Stimulated activated CD8-positive, alpha-beta memory T cell treated with anti-CD3 and anti-CD28 coated beads, Interleukin-7, amount 100 ng/mL, for 1 hour (primary cell): ENCODE measurements at places on chromosomes 3 and 15.

DNA sequence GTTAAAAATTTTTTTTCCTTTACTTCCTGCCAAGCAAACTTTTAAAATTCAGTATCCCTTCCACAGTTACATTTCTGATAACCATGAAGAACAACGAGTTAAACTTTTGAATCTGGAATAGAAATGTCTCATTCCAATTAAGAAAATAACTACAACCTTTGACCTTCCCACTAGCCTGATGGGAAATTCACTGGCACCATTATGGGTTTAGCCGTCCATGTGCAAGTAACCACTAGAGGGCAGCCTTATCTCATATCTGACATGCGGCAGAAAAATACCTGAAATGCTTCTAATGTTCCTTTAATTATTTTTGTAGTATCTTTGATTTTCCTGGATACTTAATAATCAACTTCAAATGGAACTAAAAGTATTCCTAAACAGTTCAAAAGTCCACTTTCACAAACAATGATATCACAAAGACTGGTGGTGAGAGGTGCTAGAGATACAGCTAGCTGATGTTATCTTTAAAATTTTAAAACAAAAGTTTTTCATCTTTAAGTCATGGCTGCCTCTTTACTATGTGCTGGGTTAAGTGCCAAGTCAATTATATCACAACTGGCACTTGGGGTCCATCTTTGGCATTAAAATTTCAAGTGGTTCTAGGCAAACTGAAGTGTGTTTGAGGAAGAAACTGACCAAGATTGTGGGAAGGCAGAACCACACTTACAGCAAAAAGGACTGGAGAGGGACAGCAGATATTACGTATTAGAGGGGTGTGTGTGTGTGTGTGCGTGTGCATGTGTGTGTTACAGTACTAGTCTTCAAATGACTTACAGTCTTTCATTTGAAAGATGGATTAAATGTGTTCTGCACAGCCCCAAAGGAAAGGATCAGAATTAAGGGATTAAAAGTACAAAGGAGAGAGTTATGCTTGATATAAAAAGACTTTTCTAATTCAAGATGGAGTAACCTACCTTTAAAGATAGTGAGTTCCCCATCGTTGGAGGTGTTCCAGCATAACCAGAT, 107.1 kb upstream of the ICE2 start:
- DNase-seq, result peak; percentile 37

GRCh38 chr15:99343881-99344551, 92.7 kb downstream of the LRRC28 start:
- DNase-seq, result peak; percentile 26

GRCh38 chr15:54282228-54282836, 304.1 kb downstream of the UNC13C start:
- no peak for DNase-seq

GRCh38 chr3:140532793-140533330, 145.0 kb upstream of the TRIM42 start:
- no peak for DNase-seq

DNA sequence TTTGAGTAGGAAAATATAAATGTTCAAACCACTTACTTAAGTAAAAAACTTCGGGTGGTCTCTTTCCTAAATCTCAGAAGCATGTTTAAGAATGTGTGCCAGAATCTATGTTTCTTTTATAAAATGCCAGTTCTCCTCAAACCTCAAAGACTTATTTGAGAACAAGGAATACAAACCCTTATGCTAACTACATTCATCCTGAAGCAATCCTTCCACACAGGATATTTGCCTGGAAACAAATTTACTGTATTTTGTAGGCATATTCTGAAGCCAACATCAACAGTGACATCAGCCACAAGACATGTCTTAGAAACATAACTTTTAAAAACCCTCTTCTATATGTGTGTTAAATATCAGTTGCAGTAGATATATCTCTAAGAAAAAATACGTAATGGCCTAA, 1077.0 kb downstream of the ROBO1 start:
- DNase-seq, result no peak

DNA sequence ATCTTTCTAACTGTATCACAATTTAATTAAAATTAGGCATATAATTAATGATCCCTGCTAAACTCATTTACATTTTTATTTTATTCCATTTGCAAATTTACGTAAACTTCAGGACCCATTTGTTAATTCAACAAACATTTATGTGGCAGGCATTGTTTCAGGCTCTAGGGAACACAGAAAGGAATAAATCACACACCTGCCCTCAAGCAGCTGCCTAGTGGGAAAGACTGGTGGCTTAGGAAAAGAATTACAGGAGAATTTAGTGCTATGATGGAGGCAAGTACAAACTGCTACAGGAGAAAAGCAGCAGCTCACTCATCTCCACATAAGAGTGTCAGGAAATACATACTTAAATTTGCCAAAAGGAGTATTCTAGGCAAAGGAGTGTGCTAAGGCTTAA, 11.2 kb downstream of the CBLB start:
- DNase-seq, result no peak

GRCh38 chr3:3771094-3771493, 28.1 kb upstream of the LRRN1 start:
- DNase-seq, result no peak

- no peak for DNase-seq
Measured at GRCh38 chr3:124760601-124761000, 30.3 kb downstream of the UMPS start.

GRCh38 chr3:114445233-114445632, 151.4 kb downstream of the TIGIT start:
- no peak for DNase-seq

- DNase-seq, result no peak
Measured at GRCh38 chr15:70238917-70239316, 141.2 kb upstream of the TLE3 start.

- DNase-seq, result no peak
Measured at GRCh38 chr3:37149257-37149656, 25.1 kb downstream of the LRRFIP2 start.

- no peak for DNase-seq
Measured at GRCh38 chr3:139654637-139655365, 23.0 kb downstream of the NMNAT3 start.

- DNase-seq, result peak; percentile 39
Measured at GRCh38 chr15:77002954-77003912, 8.3 kb downstream of the PSTPIP1 start.

GRCh38 chr3:132625613-132626012, 28.5 kb downstream of the ACKR4 start:
- DNase-seq, result no peak

GRCh38 chr15:85094685-85095084, 113.0 kb downstream of the PDE8A start:
- no peak for DNase-seq

DNA sequence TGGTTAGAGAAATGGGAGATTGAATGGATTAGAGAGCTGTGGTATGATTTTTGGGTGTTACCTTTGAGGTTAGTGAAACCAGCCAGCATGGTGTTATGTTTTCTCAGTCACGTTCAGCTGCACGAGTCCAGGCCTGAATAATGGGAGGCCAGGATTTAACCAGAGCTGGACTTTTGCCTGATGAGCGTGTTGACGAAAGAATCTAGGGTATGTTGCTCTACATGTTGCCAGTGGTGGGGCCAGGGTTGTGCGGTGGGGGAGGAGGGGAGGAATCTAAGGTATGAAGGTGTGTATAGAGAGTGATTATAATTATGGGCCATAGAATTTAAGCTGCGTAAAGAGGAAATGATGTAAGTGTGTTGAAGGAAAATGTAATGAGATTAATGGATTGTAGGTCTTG, 22.8 kb downstream of the MINDY2 start:
- no peak for DNase-seq

GRCh38 chr3:45105855-45106671, 40.1 kb downstream of the CDCP1 start:
- DNase-seq, result peak; percentile 25

GRCh38 chr3:38730281-38730680, 80.8 kb upstream of the SCN5A start:
- no peak for DNase-seq

DNA sequence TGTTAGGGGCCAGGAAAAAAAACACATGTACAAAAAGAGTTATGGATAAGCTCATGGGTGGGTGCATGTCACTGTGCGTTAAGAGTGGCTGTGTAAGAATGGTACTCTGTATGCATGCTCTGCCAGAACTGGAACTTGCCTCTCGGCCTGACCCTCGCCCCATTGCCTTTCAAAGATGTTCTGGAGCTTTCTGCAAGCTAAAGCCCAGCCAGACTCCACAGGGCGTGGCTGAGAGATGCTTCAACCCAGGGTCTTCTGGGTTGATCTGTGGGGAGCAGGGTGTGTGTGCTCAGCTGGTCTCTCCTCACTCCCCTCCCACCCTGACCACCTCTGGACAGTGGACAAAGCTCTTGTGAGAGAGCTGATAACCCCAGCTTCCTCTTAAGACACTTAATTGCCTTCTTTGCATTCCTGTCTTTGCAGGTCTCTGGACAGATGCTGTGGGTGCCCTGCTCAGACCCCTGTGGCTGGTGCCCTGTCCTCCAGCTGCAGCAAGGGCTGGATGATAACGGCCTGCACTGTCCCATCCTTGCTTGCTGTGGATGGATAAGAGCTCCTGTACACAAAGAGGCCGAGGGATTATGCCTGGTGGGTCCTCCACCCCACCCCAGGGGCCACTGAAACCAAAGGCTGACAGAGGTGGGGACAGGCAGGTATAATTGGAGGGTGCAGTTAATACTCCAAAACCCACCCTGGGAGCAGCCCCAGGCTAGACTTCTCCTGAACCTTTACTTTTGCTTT, 28.7 kb downstream of the ALDH1L1 start:
- DNase-seq, result no peak

DNA sequence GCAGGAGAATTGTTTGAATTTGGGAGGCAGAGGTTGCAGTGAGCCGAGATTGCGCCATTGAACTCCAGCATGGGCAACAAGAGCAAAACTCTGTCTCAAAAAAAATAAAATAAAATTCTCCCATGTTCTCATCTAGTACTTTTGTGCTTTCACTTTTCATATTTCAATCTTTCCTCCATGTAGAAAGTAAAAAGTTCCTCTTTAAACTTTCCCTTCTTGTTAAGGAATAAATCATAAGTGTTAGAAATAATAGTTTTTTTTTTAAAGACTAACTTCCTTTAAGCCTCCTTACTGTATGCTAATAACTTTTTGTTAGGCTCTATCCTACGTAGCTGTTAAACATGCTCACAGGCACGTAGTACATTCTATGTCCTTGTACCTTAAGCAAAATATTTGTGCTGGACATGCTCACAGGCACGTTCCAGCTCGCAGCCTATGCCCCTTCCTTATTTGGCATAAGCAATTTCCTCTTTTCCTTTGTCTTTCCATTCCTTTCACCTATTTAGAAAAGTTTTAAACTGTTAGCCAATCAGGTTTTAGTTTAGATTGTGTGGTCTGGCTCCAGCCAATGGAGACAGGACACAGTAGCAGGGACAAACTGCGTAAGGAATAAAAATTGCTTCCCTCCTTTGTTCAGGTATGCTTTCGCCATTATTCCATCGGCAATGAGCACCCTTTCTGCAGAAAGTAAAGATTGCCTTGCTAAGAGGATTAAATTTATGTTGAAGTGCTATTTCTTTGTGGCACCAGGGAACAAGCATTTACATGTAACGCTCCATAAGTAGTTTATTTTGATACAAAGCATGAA, 38.9 kb upstream of the PIK3CB start:
- DNase-seq, result no peak

DNA sequence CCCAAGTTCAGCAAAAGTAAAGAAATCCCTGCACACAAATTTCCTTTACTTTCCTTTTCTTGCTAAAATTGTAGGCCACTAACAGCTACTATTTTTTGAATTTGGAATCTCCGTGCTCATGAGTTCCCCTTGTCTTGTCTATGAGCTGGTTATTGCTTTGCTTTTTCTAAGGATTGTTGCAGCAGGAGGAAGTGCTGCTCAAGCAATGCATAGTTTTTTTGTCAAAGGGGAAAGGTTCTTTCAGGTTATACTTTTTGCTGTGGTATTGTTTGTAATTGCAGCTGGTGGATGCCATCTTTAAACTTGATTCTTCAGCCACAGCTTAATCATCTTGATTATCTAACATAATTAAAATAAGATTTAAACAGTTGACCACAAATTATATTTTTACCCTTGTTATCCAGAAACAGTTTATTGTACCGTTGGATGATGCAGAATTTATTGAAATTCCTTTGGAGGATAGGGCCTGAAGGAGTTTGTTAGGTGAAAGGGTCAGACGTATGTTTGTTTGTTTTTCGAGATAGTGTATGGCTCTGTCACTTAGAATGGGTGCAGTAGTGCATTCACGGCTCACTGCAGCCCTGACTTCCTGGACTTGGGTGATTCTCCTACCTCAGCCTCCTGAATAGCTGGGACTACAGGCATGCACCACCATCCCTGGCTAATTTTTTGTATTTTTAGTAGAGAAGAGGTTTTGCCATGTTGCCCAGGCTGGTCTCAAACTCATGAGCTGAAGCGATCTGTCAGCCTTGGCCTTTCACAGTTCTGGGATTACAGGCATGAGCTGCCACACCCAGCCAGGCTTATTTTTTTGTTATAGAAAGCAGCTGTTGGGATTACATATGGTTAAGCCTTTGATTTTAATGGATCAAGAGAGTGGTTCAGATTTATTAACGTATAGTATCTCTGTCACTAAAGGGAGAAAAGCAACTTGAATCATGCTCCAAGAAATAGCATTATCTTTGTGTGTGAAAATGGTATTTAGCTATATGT, 11.7 kb downstream of the MGA start:
- no peak for DNase-seq

- DNase-seq, result no peak
Measured at GRCh38 chr15:67228286-67228685, 26.2 kb downstream of the AAGAB start.

GRCh38 chr3:184600685-184601377, 39.2 kb downstream of the EPHB3 start:
- no peak for DNase-seq

DNA sequence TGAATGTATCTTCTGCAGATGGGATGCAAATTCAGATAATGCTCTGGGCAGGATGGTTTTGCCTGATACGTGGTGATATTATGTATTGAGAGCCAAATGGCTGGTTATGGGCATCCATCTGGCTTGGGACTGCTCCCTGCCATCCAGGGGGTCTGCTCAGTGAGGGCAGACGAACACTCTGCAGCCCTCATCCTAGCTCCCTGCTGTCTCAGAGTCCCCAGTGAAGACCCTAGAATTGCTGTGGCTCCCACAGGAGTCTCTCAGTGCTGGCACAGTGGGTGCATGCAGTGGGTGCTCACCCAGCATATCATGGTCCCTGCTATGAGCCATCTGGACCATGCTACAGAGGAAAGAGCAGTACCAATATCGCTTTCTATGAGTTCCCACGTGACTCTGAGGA, 10.3 kb downstream of the CX3CR1 start:
- DNase-seq, result no peak

GRCh38 chr15:33089165-33089877, 105.2 kb downstream of the FMN1 start:
- no peak for DNase-seq

- no peak for DNase-seq
Measured at GRCh38 chr3:42593635-42594034, 3.0 kb downstream of the SS18L2 start.
